ENCODE measurements at places on chromosomes 3 and 15.

DNA sequence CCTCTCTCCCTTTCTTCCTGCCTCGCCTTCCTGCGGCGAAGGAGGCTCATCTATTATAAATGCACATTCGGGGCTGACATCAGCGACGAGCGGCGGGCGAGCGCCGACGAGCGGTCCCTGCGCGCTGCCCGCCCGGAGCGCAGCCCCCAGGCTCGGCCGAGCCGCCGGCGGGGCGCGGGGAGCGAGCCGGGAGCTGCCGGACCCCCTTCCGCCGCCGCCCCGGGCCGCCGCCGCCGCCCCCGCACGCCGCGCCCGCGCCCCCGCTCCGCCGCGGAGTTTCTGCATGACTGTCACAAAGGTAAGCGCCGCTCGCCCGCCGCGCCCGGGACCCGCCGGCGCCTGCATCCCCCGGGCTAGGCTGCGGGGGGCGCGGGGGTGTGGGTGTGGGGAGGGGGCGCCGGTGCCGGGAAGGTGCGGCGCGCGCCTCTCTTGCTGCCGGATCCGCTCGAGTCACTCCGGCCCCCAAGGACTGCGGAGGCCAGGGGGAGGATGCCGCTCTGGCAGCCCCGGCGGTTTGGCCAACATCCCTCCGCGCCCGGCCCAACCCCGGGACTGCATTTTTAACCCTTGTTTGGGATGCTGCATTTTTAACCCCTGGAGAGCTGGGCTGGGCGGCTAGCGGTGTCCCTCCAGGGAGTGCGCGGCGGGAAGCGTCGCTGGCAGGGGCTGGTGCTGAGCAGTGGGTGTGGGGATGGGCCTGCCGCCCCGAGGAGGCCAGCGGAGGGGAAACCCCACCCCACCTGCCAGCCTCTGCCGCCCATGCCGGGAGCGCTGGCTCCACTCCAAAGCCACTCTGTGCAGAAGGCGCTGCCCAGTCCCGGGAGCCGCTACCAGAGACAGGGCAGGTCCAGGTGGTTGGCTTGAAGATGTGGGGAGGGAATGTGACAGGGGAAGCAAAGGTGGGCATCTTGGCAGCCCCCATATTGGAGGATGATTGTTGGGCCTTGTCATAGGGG is at the start of gene CORO2B:
CORO2B (plus strand) TSS at position 14 of the 956 bp plus-strand sequence; CDS start at position 284, 270 bp downstream.
- no peak for DNase-seq

GRCh38 chr3:43994657-43995546 is 246.8 kb upstream of the TOPAZ1 start:
- no peak for DNase-seq

- DNase-seq = no peak
These were observed 675.6 kb downstream of the GRM7 start for GRCh38 chr3:7536510-7536909.

DNA sequence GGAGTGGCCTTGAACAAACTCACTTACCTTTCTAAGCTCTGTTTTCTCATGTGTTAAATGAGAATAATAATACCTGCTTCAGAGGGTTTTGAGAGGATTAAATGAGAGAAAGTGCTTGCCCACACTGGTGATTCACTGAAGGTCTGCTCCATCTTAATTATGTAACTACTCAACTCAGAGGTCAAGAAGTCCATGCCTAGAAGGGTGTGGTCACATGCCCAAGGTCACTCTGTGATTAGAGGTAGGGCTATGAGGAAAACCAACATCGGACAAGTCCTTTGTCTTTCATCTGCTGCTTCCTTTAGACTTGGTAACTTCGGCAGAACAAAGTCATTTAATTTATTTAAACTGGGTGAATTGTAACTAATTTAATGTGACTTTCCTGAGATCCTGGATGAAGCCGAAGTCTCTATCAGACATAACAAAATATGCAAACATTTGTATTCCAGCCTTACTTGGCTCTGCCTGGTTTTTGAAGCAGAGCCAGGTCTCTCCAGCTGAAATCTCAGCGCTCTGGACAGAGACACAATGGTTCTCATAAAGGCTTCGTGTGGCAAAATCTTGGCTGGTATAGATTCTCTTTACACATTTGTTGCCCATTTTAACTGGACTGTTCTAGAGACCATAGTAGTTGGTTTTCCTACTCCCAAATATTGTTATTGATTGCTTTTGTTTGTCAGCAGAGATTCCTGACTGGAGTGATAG is 3.0 kb downstream of the CHRNA7 start:
- no peak for DNase-seq

GRCh38 chr15:42375252-42375651 is 16.0 kb downstream of the CAPN3 start:
- DNase-seq = no peak

DNA sequence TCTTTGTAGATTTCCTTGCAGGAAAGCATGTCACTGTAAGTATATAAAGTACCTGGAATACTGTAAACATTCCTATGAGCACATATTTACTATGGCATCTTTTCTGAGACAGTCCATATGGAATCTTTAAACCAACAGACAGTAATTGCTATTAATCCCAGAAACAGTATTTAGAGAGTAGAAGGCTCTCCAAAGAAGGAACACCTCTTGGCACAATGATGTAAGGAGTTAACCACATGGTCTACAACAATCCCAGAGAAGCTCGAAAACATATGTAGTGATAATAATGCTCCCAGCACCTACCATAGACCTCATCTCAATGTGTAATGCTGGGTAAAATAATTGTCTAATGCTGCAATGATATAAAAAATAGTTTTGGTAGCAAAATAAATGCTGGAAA is 95.8 kb upstream of the IL12A start:
- no peak for DNase-seq

- no peak for DNase-seq
These were observed 494.1 kb downstream of the ZNF385D start for GRCh38 chr3:21256932-21257331.

DNA sequence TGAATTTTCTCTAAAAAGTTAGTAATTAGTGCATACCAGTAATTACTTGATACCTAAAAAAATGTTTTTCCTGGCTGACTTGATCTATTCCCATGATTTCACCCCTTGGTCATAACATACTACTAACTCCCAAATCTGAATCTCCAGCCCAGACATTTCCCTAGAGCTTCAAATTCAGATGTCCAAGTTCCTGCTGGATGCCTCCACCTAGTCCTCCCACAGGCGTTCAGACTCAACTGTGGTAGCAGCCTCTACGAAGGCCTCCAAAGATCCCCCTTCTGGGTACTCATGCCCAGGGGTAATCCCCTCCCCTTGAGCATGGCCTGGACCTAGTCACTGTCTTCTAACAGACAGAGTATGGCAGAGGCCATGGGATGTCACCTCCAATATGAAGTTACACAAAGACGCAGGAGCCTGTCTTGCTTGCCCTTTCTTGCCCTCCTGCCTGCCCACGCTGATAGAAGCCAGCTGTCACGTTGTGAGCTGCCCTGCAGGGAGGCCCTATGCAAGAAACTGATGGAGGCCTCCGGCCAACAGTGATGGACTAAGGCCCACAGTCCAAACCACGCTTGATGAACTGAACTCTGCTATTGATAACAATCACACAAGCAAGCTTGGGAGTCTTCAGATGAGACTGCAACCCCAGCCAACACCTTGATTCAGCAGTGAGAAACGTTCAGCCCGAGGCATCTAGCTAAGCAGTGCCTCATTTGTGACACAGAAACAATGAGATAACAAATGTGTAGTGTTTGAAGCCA is 8.6 kb upstream of the FBN1 start:
- no peak for DNase-seq

- DNase-seq = no peak
These were observed 36.5 kb downstream of the SLC6A6 start for GRCh38 chr3:14438929-14439328.

GRCh38 chr15:74390647-74391288 is 23.3 kb upstream of the CYP11A1 start:
- no peak for DNase-seq

- DNase-seq = no peak
These were observed 22.3 kb downstream of the TM6SF1 start for GRCh38 chr15:83129791-83130190.

DNA sequence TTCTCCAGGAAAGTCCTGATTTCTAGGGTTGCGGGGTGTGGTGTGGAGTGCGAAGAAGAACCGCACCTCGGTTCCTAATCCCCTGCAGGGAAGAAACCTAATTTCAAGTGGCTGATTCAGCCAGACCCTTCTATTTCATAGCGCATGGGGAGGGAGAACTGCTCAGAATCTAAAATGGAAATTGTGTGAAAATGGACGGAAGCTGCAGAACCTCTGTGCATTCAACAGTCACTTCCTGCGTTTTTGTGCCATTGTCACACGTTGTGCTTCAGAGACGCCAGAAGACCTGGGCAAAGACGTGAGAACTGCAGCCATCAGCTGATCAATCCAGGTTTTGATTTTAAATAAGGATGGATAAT is 1.2 kb downstream of the SIDT1 start:
- peak; percentile 19 for DNase-seq

DNA sequence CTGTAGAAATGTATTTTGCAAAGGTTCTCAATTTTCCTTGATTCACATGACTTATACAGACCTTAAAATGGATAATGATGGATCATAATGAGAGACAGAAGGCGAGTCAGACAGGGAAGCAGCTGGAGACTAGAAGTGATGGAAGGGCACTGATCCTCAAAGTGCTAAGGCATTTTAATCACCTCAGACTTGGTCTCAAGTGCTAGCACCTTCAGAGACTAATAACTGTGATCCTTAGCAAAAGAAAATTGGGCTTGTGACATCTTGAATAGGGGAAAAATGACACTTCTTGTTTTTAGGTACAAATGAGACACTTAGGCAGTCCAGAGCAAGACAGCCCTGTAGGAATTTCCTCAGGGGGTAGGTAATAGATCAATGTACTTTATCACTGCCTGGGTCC is 1011.7 kb downstream of the SQOR start:
- DNase-seq = no peak

- no peak for DNase-seq
These were observed 2.1 kb downstream of the ECT2 start for GRCh38 chr3:172752651-172753050.

DNA sequence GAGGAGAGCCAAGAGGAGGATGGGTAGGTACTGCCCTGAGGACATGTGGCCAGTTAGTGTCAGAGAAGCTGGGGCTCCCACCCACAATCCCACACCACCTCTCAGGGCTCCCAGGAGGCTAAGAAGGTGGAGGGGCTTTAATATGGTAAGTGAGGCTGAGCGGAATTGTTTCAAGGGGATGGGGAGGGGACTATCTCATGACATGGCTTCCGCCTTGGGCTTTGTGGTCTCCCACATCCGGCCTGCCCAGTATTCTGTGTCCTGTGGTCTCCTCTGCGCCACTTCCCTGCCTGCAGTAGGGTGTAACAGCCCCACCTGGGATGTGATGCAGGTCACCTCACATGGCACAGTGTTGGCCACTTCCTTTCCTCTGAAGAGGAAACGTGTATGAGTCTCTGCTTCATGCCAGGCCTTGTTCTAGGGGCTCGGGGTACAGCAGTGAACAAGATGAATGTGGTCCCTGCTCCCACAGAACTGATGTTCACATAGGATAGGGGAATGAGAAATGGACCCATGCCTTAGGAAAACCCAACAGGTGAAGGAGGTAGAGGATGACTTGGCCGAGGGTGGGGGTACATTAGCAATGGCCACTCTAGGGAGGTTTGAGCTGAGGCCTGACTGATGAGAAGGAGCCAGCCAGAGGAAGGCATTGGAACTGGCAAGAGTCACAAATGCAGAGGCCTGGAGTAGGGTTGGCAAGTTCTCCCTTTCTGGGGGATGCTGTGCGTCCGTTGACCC is 3.2 kb downstream of the NEIL1 start:
- DNase-seq = peak; percentile 63

- no peak for DNase-seq
These were observed 1033.7 kb downstream of the ROBO1 start for GRCh38 chr3:78734048-78734637.

GRCh38 chr3:13380971-13381370 is 39.2 kb downstream of the NUP210 start:
- no peak for DNase-seq

- no peak for DNase-seq
These were observed 146.7 kb downstream of the RPLP1 start for GRCh38 chr15:69599271-69599670.

DNA sequence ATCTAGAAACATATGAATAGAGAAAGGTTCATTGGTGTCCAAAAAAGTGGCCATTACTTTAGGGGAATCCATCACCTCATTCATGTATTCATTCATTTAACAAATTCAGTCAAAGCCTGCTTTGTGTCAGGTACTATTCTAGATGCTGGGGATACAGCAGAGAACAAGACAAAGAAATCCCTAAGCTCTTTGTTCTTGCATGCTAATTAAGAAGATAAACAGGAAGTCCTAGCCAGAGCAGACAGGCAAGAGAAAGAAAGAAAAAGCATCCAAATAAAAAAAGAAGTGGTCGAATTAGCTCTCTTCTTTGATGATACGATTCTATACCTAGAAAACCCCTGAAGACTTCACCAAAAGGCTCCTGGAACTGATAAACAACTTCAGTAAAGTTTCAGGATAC is 12.4 kb upstream of the ZMAT3 start:
- DNase-seq = no peak

DNA sequence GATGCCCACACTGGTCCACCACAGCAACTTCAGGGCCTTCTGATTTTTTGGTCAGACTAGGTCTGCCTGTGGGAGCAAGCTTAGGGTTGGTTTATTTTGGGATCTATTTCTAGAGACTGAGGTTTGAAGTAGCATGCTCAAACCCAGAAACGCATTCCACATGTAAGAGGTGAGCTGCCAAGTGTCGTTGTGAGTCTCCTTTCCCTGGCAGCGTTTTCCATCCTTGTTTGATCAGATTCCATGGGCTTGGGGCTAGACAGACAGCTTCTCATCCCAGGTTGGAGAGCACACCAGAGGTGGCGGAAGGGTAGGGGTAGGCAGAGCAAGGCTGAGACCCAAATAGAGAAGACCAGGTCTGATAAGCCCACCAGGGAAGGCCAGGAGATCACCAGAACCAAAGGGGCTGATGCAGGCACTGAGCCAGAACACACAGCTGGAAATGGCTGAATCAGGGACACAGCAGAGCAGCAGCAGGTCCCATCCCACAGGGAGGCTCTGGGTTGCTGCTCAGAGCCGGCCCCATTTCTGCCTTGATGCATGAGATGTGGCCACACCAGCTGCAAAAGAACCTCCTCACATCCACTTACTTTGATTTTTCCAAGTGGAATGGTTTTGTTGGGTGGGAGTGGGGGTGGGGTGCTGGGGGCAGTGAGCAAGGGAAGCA is 186.8 kb downstream of the THSD4 start:
- DNase-seq = no peak

GRCh38 chr15:83871808-83872559 is 218.1 kb downstream of the ADAMTSL3 start:
- no peak for DNase-seq

- DNase-seq = no peak
These were observed 863.9 kb downstream of the MCTP2 start for GRCh38 chr15:95095250-95095649.

- DNase-seq = no peak
These were observed 60.0 kb upstream of the CHD2 start for GRCh38 chr15:92840149-92840548.
